GOT3 (cell line): ENCODE measurements at places on chromosomes 6 and 20.

- no peak for DNase-seq
Observed at GRCh38 chr6:43173591-43174262, 2.7 kb downstream of the SRF start.

DNA sequence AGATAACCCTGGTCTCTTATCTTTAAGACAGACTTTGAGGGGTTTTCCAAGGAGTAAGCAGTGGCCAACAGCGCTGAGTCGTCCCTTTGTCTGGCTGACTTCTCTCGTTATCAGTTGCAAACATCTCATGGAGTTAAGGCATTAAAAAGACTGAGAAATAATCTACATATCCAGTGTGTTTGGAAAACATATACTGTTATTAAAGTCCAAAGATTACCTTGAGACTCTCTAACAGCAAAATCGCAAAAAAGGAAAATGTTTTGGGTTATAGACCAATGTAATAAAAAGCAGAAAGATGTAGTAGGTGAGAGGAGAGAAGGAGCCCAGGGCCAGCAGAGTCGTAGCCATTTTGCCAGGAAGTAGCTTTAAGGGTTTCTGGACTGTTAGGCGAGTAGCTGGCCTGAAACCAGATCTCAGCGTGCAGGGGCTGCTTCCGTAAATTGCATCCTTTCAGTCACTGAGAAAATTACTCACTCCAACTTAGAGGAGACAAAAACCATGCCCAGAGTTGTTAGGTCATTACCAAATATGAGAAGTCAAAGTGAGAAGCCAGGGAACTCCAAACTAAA is 24.6 kb downstream of the MYLK4 start:
- DNase-seq = no peak

DNA sequence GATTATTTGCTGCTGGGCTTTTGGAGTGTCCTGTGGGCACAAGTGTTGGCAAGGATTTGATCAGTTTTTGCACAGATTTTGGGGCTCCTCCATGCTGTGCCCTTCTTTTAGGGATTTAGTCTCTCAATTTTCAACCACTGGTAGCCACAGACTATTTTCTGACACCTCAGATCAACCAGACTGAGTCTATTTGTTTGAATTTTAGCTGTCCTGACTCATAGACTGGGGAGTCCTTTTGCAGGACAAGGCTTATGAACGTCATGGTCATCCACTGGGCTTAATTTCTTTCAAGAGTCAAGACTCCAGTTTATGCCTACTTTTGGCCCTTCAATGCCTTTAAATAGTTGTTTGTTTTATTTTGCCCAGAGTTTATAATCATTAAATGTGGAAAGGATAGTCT is 59.3 kb downstream of the BCKDHB start:
- no peak for DNase-seq

DNA sequence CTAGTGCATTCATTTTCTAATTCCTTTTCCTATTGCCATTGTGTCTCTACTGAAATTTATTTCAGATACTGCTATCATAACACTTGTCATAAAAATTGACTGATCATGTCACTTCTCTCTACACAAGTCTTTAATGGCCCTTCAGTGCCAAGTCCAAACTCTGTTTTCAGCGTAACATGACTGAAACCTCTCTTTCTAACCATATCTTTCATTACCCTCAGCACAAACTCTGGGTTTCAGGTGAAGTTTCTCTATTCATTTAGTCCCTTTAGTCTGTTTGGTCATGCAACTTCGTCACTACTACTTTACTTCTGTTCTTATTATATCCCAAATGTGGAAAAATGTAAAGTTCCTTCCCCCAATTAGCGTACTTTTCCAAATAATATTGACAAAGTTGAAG is 234.9 kb downstream of the OGFRL1 start:
- DNase-seq = no peak

DNA sequence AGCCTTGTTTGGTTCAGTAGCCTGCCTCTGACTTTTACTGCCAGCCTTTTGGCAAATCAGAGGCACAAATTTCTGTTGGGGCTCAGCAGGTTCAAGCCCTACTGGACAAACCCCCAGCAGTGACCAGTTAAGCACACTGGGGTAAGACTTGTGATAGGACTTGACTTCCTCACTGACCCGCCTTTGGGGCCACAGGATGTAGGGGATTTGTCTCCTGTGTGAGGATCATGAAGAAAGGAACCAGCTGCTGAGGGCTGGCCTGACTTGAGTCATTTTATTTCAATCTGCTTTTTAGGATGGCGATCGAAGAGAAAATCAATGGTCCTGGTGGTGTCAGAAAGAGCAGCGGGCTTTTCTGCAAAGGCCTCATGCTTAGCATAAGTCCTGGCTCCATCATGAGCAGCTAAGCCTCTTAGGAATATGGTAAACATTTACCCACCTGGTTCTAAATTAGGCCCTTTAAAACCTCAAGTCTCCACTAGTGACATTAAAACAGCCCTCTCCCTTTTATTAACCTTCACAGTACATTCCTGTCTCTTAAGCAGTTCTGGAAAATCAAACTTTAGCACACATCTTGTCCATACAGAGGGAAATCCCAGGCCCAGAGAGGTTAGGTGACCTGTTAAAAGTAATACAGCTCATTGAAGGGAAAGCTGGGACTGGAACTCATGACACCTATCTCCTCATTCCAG is 16.6 kb downstream of the CHMP4B start:
- no peak for DNase-seq

DNA sequence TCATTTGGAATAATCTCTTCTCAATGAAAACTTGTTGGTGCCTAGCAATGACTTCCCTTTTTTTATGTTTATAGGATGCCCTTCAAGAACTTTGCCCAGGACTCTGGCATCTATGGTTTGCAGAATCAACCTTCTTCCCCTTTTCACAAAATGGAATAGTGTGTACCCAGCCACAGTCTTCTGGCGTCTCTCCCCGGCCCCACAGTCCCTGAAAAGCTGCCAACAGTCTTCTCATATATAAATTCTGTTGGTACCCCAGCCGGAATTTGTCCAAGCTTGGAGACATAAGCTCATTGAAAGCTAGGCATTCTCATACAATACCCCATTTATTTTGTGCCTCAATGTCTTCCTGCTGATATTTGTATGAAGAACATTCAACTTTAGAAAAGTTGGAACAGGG is 26.4 kb upstream of the MCM3 start:
- DNase-seq = no peak

- no peak for DNase-seq
Observed at GRCh38 chr6:142909686-142910085, 35.3 kb downstream of the HIVEP2 start.

DNA sequence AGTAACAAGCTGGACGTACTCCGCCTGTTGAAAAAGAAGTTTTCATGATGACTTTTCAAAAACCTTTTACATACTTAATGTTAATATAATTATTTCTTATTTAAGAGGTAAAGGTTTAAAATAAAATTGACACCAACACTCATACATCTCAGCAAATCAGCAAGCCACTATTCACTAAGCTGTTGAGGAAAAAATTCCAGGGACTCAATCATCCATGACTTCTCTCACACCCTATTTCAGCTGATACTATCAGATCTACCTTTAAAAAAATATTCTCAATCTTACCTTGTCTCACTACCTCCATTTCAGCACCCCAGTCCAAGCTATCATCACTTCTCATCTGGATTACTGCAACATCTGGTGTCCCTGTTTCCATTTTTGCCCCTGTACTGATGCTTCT is 109.3 kb downstream of the HACE1 start:
- DNase-seq = no peak

GRCh38 chr6:40998661-40999060 is 40.4 kb downstream of the UNC5CL start:
- DNase-seq = no peak

DNA sequence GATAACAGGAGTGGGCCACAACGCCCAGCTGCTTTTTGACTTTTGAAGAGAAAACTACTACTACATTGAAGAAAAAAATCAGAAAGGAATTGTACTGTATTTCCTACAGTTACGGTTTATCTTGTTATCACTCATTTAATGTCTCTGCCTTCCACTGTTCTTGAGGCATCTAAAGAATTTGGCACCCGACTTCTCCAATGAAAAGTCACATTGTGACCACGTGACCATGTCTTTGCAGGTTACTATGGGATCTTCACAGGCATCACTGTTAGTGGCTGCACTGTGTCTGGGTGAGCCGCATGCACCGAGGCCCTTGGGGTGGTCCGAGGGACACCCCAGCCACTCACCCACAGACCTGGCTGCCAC is 26.8 kb downstream of the RRBP1 start:
- DNase-seq = no peak

DNA sequence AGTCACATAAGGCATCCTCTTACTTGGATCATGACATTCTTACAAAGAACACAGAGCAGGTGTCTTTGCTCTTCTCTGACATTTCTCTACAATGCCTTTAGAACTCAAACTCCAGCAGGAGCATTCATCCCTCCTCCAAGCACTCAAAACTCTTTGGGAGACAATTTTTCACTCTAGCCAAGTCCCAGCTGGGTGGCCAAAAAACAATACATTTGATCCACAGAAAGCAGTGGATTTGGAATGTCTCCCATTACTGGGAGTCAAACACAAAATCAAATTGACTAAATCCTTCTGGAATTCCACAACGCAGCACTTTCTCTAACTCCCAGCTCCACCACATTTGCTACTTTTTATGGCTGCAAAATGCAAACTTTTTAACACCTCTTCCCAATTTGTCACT is 108.6 kb upstream of the VGLL2 start:
- DNase-seq = no peak

GRCh38 chr6:160685762-160686450 is 16.1 kb upstream of the PLG start:
- no peak for DNase-seq

DNA sequence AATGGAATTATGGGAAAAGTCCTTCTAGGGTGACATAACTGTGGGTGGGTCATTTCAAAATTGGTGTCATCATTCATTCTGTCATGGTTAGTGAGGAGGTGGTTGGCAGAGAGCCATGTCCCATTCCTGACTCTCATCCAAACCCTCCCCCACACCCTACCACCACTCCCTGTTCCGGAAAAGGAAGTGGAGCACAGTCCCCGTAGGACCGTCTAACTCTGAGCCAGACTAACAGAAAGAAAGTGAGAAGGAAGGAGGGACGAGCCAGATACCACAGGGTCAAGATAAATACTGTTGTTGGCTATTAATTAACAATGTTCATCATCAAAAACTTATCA is 4.8 kb downstream of the TRIM10 start:
- DNase-seq = no peak

DNA sequence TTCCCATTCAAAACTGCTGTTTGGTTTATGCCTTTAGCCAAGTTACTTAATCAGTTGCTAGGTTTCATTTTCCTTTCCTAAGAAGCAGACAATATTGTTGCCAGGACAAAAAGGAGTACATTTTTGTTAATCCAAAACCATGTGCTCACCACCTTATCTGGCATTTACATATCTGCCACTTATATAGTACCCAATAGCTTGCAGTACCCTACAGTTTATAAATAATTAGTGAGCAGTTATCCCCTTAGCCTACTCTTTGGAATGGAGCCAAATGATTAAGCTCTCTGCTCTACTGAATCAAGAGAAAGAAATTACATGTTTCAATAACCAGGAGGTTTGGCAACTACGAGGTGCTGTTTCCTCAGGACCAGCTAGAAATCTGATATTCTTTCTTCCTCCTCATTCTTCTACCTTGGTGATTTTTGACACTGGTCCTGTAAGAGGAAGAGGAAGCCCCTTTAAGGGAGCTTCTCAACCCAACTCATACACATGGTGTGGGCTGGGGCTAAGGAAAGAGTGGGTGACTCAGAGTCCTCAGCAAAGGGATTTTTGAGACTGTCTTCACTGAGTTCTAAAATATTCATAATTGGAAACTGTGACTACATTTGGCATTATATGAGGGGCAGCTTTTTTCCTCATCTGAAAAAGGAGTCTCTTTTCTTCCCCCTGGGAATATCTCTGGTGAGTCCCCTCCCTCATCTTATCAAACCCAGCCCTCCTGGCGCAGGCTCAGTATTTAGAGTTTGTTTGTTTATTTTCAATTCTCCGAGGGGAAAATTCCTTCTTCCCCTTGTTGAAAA is 1.5 kb downstream of the ZNFX1 start:
- no peak for DNase-seq

- no peak for DNase-seq
Observed at GRCh38 chr6:47810885-47811284, 29.1 kb downstream of the OPN5 start.

DNA sequence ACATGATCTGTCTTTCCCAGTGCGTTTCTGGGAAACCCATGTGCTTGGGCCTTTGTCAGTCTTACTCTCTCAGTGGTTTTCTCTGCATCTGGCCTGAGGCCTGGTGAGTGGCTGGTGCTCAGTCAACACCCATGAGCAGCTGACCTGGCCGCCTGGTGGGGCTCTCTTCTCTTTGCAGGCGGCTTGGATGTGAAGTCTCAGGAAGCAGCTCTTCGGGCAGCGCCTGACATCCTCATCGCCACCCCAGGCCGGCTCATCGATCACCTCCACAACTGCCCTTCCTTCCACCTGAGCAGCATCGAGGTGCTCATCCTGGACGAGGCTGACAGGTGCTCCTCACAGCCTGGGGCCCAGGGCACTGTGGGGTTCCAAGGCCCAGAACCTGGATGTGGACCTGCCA is 10.8 kb downstream of the DDX27 start:
- DNase-seq = no peak

DNA sequence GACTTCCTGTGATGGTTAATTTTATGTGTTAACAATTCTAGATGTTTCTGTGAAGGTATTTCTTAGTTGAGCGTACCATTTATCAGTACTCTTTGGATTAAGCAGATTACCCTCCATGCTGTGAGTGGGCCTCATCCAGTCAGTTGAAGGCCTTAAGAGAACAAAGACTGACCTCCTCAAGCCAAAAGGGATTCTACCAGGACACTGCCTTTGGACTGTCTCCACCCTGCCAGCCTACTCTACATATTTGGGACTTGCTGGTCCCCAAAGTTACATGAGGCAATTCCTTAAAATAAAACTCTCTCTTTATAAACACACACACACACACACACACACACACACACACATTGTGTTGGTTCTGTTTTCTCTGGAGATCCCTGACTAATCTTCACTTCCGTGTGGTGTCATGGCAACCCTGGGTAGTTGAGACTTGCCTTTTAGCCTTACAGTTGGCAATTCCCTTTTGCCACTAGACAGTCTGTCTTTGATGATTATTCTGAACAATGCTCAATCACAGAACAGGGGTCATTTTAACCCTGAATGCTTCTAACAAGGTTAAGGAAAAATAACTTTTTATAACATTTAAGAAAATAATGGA is 32.2 kb downstream of the MRAP2 start:
- DNase-seq = no peak

DNA sequence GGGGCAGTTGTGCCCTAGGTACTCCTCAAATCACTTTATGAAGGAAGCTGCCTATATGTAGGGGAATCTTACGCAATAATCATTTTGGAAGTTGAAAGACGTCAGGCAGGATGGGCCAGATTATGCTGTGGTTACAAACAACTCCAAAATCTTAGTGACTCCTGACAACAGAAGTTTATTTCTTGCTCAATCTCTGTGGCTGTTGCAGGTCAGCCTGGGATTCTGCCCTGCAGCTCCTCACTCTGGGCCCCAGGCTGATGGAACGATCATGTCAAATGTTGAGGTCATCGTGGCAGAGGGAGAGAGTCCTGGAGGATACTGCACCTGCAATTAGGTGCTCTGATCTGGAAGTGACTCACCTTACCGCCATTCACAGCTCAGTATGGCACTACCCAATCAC is 88.4 kb downstream of the ZDHHC14 start:
- no peak for DNase-seq

- no peak for DNase-seq
Observed at GRCh38 chr6:3766214-3766613, 14.7 kb upstream of the PXDC1 start.
